Activated T-cell treated with anti-CD3 and anti-CD28 coated beads, Interleukin-2, amount 50 U/mL, for 72 hours (primary cell): ENCODE measurements at places on chromosomes 5 and 9.

- no peak for DNase-seq
Measured at GRCh38 chr5:124341066-124341858, 405.2 kb downstream of the ZNF608 start.

- DNase-seq = no peak
Measured at GRCh38 chr9:108812396-108813025, 43.3 kb downstream of the ACTL7B start.

DNA sequence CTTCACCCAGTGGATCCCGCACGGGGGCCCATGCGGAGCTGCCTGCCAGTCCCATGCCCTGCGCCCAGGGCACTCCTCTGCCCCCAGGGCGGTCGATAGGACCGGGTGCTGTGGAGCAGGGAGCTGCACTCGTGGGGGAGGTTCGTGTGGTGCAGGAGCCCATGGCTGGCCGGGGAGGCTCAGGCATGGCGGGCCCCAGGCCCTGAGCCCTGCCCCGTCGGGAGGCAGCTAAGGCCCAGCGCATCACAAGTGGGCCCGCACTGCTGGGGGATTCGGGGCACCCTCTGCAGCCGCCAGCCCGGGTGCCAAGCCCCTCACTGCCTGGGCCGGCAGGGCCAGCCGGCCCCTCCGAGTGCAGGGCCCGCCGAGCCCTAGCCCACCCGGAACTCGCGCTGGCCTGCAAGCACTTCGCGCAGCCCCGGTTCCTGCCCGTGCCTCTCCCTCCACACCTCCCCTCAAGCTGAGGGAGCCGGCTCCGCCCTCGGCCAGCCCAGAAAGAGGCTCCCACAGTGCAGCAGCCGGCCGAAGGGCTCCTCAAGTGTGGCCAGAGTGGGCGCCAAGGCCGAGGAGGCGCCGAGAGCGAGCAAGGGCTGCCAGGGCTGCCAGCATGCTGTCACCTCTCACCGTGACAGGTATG lies 221.1 kb upstream of the RORB start:
- no peak for DNase-seq

- DNase-seq = no peak
Measured at GRCh38 chr5:89710006-89710405, 699.5 kb downstream of the CETN3 start.

GRCh38 chr5:57976506-57976905 lies 483.4 kb downstream of the PLK2 start:
- no peak for DNase-seq
